ENCODE measurements at places on chromosomes 5 and 9.

DNA sequence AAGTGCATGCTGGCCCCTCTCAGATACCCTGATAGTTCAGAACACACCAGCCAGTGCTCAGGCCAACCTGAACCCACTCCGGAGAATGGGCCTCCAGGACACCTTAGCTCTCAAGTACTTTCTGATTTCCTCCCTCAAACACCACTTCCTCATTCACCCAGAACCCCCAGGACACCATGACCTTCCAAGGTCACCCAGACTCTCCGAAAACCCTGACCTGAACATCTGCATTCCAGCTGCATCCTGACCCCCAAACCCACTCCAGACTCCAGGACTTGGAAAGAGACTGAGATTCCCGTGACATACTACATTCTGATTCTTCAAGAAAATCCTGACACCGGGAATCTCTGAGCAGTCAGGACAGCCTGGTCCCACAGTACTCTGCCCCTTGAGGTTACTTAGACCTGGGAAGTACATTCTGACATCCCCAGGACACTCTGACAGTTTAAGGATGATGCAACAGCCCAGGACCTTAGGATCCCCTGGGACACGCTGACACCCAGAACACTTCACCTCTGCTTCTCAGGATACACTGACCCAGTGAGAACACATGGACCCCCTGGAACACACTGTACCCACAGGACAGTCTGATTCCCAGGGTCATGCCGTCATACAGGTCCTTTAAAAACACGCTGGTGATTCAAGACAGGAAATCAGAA lies 747 bp upstream of the PROP1 start:
- DNase-seq = no peak

DNA sequence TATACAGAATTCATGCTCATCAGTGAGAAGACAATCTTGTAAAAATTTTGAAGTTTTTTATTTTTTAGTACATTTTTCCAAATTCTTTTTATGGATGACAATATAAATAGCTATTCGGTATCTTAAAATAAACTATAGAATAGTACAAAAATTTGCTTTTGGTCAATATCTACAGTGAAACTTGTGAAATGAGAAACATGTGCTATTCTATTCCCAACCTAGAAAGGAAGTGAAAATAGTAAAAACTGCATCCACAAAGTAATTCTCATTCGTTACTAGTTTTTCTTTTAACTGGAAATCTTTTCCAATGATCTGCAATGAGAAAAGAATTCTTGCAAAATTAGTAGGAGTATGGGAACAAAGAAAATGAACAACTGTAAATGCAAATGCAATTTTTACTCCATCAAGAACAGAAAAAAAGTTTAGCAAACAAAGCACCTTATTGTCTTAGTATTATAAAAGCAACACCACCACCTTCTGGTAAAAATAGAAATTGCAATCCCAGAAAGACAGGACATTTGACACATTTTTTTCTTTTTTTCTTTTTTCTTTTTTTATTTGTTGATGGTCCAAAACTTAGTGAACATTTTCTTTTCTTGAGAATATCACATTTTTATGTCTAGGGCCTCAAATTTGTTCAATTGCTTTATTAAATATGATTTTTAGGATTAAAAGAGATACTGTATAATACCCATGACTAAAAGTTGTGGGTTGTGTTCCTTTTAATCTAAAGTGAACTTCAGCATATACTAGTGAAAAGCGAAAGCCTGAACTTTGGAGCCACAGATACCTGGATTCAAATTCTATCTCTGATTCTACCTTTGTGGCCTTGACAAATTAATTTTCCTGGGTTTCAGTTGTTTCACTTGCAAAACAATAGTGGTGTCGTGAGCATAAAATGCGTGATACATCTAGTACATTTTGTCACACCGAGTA lies 72.3 kb downstream of the SLCO4C1 start:
- DNase-seq = no peak

DNA sequence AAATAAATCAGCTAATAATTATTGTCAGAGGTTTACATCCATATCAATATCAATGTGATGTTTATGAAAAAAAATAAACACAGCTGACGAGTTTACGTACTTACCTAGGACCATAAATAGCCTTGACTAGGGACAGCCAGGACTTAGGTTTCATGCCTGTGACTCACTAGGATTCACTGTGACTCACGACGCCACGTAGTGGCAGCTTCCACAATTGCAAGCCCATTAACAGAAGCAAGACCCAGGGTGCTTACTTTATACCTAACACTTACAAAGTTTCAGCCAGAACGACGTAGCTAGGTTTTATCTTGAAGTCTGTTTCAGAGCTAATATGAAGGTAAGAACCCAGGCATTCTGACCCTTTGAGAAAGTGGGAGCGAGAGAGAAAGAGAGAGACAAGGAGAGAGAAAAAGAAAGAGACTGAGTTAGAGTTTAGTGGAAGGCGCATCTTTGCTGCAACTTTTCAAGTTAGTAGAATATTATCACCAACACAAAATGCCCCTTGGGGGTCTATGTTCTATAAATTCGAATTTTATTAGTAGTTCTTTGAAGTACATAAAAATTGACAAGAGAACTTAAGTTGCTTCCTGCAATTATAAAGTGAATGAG lies 191.2 kb downstream of the GNA14 start:
- peak; percentile 49 for DNase-seq

- no peak for DNase-seq
Observed at GRCh38 chr5:56739990-56740389, 75.4 kb upstream of the MAP3K1 start.

- DNase-seq = no peak
Observed at GRCh38 chr9:129459547-129460322, 161.2 kb downstream of the C9orf50 start.

- DNase-seq = no peak
Observed at GRCh38 chr5:143908959-143909358, 97.0 kb downstream of the HMHB1 start.

- DNase-seq = no peak
Observed at GRCh38 chr9:97786341-97786740, 66.7 kb upstream of the FOXE1 start.

DNA sequence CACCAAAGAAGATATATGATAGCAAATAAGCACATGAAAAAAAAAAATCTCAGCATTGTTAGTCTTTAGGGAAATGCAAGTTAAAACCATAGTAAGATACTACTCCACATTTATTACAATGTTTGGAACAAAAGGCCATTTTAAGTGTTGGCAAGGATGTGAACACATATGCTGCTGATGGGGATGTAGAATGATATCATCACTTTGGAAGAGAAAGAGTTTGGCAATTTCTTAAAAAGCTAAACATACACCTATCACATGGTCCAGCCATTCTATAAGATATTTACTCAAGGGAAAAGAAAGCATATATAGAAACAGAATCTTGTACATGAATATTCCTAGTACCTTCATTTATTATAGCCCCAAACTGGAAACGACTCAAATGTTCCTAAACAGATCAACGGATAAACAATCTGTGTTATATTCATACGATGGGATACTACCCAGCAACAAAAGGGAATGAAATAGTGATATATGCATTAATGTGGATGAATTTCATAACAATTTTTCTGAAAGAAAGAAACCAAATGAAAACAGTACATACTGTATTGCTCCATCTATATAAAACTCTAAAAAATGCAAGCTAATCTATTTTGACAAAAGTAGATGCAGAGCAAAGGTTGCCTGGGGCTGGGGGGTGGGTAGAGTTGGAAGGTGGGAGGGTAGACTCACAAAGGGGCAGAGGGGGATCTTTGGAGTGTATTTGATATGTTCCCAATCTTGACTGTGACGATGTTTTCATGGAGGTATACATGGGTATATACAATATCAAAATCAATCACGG lies 45.7 kb upstream of the SMAD5 start:
- no peak for DNase-seq

Data from activated CD8-positive, alpha-beta memory T cell treated with anti-CD3 and anti-CD28 coated beads for 1 hour (primary cell).